ENCODE measurements at places on chromosomes 7 and 10. TPM values are rescaled to one million over a fixed set of nuclear protein-coding genes. Genes with fewer than 3 reads are reported as not detected.

SNX10 gene
- total RNA-seq = 0.15 TPM

UCN3 gene
- total RNA-seq = not detected

HOXA11 gene
- under 0.01 TPM for total RNA-seq

PTPRE gene
- total RNA-seq = 1.7 TPM

CPA4 gene
- total RNA-seq = 8.4 TPM

GDF2 gene
- total RNA-seq = not detected

CYP2C18 gene
- not detected for total RNA-seq

BET1 gene
- total RNA-seq = 29.4 TPM

SEMA3A gene
- 117 TPM for total RNA-seq

C1QL3 gene
- not detected for total RNA-seq

Data from smooth muscle cell of trachea (primary cell).